ENCODE measurements at places on chromosomes 1 and 21.

- no peak for DNase-seq
Measured at GRCh38 chr1:179785728-179786127, 42.6 kb downstream of the FAM163A start.

- no peak for DNase-seq
Measured at GRCh38 chr1:65114322-65114721, 33.7 kb upstream of the AK4 start.

DNA sequence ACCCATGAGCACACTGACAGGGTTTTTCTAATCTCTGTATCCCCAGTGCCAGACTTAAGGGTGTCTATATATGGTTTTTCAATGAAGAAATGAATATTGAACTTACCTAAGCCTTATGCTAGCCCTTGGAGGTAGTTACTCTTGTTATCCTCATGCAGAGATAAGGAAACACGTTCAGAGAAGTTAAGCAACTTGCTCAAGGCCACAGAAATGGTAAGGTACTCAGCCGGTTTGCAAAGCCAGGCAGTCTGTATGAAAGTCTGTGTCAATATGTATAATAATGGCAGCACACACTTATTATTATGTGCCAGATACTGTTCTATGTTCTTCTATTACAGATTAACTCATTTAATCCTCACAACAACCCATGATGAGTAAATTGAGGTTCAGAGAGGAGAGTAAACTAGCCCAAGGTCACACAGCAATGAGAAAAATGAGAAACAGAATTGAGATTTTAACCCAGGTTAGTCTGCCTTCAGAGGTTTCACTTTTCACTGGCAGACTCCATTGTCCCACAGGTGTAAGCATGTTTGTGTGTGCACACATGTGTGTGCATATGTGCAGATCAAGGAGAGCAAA is 54.6 kb upstream of the CSF3R start:
- no peak for DNase-seq

GRCh38 chr1:1543706-1544099 is 3.3 kb upstream of the TMEM240 start:
- DNase-seq: no peak

DNA sequence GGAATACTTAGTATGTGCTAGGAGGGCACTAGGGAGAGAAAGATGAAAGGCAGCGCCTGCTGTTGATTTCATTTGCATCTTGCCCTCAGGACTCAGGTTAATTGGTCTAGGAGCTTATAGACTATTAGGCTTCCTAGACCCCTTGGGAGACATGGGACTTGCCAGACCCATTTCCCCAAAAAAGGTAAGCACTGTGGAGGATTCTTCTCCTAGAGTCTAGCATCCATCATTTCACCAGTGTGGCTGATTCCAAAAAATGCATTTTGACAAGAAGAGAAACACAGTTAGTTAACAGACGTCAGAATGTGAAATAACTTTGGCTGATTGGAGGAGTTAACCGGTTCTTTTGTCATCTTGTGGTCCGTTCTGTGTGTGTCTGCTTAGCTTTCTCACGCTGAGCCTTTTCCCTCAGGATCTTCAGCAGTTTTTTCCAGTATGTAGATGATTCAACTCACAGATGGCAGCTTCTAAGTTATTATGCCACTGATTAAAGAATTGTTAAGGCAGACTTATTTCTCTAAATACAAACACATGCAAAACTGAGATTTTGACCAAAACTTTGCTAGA is 108.8 kb downstream of the KIF26B start:
- no peak for DNase-seq

Data from activated T-cell treated with anti-CD3 and anti-CD28 coated beads, Interleukin-2, amount 50 U/mL, for 72 hours (primary cell).